ENCODE measurements at places on chromosomes 1 and 21.

- no peak for DNase-seq
These were observed 18.1 kb upstream of the BEND5 start for GRCh38 chr1:48794816-48795215.

DNA sequence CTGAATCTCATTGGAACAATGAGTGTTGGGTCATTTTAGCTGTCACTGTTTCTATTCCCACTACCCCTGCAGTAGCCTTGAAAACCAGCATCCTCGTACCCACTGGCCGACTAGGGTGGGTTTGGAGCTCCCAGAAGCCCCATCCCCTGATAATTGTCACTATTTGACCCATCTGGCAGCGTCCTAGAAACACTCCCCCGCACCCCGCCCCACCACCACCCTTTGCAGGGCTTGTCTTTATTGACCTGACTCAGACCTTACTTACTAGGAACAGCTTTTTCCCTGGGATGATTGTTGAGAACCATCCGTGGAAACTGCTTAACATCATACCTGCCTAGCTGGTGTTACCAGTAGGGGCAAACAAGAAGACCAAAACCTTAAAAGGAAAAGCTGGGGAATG, 28.4 kb upstream of the AGPAT3 start:
- no peak for DNase-seq

DNA sequence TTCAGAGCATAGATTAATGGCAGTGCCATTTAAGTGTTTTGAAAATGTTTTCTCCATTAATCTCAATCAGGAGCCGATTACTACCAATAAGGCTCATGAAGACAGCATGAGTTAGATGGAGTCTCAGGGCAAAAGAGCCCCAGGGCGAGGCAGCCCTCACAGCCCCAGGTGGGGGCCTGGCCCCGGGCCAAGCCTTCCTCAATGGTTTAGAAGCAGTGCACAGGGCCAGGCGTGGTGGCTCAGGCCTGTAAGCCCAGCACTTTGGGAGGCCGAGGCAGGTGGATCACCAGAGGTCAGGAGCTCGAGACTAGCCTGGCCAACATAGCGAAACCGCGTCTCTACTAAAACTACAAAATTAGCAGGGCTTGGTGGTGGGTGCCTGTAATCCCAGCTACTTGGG, 348.1 kb upstream of the VAMP3 start:
- DNase-seq, result no peak

DNA sequence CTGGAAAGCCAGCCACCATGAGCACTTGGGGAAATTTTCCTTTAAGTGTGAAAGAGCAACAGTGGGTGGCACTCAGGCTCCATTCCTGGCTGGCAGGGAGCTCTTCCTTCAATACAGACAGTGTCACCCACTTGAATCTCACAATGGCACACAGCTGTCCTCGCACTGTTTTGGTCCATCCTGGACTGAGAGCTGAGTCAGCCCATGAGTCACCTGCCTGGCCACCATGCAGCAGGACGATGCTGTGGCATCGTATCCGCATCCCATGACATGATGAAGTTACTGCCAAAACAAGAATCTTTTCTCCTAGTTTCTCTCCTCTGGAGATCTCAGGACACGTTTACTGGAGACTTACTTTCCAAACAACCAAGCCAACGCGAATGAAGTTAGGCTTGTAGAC, 6.0 kb downstream of the TMPRSS2 start:
- no peak for DNase-seq

- no peak for DNase-seq
These were observed 260.8 kb downstream of the SPATA17 start for GRCh38 chr1:217891966-217892365.

DNA sequence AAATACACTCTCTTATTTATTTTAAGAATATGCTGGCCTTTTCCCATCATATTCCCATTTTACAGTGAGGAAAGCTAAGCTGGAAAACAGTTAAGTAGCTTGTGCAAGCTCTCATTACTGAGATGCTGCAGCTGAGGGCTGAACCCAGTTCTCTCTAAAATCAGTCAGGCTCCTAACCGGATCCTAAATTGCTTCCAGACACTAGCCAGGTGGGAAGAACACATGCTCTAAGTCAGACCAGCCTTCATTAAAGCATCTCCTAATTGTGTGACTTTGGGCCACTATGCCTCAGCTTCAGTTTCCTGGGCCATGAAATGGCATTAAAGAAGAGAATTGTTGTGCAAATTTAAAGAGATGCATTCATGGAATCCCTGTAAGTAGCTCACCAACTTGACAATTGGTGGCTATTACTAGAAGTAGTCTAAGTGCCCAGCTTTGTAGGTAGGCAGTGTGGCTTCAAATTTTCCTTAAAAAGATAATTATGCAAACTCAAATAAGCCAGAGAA, 228.4 kb downstream of the DAB1 start:
- no peak for DNase-seq

GRCh38 chr1:183470961-183471742, 1.1 kb upstream of the SMG7 start:
- DNase-seq, result no peak

- DNase-seq, result no peak
These were observed 312.6 kb upstream of the CXADR start for GRCh38 chr21:17200250-17200649.

DNA sequence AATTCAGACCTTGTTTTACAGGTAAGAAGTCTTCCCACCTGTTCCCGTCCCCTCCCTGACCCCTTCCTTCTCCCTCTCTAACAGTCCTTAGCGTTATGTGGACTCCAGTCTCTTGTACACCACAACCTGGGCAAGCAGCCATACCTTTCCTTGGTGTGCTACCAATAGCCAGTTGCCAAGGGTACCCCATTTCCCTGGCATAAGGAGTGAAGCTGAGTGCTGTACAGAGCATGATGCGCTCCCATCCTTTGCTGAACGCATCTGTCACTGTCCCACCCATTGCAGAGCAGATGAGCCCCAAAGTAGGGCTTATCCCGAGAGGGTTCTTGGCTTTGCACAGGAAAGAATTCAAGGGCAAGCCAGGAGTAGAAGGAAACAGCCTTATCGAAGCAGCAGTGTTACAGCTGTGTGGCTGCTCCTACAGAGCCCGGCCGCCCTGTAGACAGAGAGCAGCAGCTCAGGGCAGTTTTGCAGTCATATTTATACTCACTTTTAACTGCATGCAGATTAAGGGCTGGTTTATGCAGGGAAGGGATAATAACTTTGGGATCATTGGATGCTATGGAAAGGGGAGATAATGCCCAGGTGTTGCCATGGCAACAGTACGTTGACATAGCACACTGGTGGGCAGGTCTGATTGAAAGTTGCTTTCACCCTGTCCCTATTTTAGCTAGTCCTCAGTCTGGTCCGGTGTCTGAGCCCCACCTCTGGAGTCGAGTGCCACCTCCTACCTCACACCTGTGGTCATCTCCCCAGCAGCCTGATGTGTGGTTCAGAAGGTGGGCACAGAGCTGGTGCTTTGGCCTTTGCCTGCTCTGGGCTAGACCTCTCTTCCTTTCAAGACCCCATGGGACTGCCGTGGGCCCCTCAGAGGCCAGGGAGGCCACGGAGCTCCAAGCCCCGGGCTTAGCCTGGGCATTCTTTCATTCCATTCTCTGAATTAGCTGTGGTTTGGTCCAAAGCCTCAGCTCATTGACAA, 5.1 kb downstream of the FHAD1 start:
- no peak for DNase-seq

- no peak for DNase-seq
These were observed 41.2 kb upstream of the WLS start for GRCh38 chr1:68273530-68273929.

GRCh38 chr1:206015071-206015470, 8.6 kb downstream of the CTSE start:
- DNase-seq, result no peak

DNA sequence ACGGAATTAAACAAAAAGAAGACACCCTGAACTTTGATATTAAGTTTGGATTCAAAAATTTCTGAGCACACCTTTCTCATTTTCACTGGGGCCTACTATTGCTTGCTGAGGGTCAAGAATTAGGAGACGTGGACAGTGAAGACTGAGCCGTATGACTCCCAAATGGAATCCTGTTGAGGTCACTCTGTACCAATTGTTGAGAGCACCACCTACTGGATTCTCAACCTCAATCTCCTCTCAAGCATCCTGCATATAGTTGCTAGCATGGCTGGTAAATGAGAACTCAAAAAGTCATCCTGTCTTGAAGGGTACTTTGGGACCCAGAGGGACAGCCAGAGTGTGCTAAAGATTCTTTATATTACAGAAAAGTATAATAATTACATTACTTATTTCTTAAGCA, 20.2 kb upstream of the MTR start:
- no peak for DNase-seq

GRCh38 chr1:168582688-168583336, 6.4 kb downstream of the XCL1 start:
- DNase-seq, result no peak

DNA sequence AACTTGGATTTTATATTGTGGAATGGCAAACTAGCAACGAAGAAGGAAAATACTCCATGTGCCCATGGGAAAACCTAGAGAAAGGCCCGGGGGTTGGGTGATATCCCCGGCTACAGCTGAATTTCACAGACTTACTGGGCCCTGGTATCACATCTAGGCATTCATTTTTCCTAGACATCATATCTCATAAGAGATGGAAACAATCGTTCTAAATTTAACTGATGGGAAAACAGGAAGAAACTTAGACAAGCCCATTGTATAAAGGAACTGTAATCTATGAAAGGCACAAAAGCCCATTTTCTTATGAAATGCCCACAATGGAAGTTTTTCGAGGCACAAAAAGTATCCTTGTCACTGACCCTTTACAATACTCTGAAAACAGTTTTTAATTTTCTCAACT, 407.9 kb upstream of the LYPLAL1 start:
- no peak for DNase-seq

DNA sequence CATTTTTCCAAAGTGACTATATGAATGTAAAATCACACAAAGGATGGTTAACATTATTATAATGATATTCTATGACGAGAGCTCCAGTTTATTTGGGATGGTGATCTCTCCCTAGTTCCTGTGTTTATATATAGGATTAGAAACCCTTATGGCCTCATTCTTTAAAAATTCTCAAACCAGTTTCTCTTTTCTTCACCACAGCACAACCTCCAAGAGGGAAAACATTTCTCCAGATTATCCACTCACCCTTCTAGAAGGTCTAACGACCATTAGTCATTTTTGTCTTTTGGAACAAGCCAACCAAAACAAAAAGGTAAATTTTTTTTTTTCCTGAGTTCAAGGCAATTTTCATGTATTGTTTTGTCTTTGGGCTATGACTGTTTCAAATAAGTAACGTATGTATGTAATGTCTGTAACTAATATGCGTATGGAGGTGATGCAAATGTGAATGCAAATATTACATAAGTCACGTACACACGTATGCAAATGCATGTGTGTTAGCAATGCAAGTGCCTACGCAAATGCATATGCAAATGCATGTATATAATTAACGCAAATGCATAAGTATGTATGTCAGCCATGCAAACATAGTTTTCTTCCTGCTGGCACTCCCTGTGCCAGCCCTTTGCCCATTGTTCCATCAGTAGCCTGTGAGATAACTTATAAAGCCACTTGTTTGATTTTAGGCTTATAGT, 72.5 kb upstream of the MORC3 start:
- no peak for DNase-seq

- DNase-seq, result no peak
These were observed 30.9 kb downstream of the PRDM2 start for GRCh38 chr1:13730751-13731482.

- DNase-seq, result no peak
These were observed 64.9 kb downstream of the EVA1C start for GRCh38 chr21:32477424-32477745.

- DNase-seq, result no peak
These were observed 155.8 kb upstream of the UBE2U start for GRCh38 chr1:64047549-64047996.

GRCh38 chr1:1920057-1920607, 1.1 kb upstream of the TMEM52 start:
- no peak for DNase-seq

DNA sequence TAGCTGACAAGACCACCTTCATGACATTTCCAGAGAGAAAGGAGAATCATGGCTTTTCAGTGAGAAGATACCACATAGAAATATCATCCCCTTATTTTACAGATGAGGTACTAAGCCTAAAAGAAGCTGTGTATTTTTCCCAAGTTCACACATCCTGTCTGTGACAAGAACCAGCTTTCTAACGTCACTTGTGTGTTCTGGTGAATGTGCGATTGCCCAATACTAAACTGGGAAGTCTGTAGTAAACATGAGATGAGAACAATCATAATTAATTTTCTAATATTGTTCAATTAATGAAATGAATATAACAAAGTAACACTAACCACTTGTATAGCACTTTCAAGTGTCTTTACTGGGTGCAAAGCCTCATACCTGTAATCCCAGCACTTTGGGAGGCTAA, 46.0 kb downstream of the PTGER3 start:
- no peak for DNase-seq

DNA sequence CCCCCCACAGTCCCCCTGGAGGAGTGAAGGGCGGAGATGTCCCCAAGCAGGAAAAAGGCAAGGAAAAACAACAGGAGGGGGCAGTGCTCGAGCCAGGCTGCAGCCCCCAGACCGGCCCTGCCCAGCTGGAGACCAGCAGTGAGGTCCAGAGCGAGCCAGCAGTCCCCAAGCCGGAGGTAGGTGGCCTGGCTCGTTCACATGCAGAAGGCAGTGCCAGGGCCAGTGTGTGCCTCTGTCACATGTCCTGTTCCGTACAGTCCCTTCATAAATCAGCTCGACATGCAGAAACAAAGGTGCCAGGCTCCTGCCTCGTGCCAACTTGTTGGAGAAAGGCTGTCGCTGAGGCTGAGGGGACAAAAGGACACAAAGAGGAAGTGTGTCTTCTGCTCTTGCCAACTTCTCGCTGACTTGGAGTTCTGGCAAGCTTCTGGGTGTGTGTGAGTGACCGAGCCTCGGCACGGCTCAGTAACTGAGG, 24.1 kb upstream of the MPZL1 start:
- no peak for DNase-seq

DNA sequence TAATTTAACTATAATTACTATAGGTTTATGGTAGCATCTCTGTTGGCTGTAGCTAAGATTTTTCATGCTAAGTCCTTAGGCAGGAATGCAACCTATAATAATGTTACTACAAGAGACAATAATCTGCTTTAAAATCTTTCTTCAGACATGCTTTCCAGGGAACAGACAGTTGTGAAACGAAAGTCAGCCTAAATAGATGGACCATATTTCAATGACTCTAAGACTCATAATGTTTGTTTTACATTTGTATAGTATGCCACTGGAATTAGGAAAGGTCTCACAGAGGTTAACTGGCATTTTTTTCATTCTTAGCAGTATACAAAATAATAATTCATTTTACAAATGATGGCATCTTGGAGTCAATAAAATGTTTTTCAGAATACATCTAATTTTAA, 8.1 kb downstream of the RERE start:
- DNase-seq, result no peak

Measured in vagina (tissue), 2 donors.